Lung (tissue), 17 donors: ENCODE measurements at places on chromosomes 11 and 22. TPM values are rescaled to one million over a fixed set of nuclear protein-coding genes. Genes with fewer than 3 reads are reported as not detected.

Gene SERHL2
- polyA plus RNA-seq: 2.6 TPM

Gene HBG2
- 1.00 TPM for polyA plus RNA-seq

Gene CD3E
- polyA plus RNA-seq: 5.1 TPM

Gene ELF5
- polyA plus RNA-seq: 3.7 TPM

Gene OR2D2
- polyA plus RNA-seq: not detected

Gene UBXN1
- 168 TPM for polyA plus RNA-seq

Gene ENDOD1
- polyA plus RNA-seq: 10.4 TPM

Gene IGSF9B
- polyA plus RNA-seq: 3.2 TPM
